ENCODE measurements at places on chromosomes 3 and 15. TPM values are rescaled to one million over a fixed set of nuclear protein-coding genes. Genes with fewer than 3 reads are reported as not detected.

DNA sequence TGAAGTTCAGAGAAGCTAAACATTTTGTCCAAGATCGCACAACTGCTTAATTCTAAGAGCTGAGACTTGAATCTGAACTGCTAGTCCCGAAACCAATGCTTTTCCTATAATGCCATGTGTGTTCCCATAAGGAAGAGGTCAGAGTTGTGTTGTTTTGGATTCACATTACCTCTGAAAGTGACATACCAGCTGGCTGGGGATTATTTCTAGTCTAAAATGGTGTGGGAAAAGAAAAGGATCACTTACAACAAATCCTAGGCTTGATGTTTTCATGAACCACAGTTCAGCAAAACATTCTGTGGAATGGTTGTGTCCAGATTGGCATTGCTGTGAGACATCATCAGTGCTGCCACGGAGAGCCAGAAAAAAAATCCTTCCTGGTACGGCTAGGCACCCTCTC is 35.0 kb upstream of the LRRC3B start:
- no peak for DNase-seq

DNA sequence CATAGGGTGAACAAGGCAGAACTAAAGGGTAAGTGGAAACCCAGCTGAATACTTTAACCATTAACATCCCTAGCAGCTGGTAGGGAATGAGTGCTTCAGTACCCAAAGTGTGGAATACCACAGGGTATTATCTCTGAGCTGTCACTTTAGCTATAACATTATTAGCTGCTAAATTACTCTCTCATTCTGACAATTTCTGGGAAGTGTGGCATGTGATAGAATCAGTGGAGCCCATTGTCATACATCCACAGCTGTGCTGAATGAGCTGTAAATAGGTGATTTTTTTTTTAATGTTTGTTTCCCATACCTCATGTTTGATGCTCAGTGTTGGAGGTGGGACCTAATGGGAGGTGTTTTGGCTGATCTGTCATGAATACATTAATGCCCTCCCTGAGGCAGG is 894.3 kb downstream of the DIPK2A start:
- no peak for DNase-seq

The XIRP1 gene
- total RNA-seq = 0.50 TPM

The DYNLT2B gene
- 7.9 TPM for total RNA-seq

GRCh38 chr3:189787191-189787590 is 156.0 kb downstream of the TP63 start:
- no peak for DNase-seq

The CCR9 gene
- 2.0 TPM for total RNA-seq
